Stimulated activated CD8-positive, alpha-beta memory T cell treated with anti-CD3 and anti-CD28 coated beads, Interleukin-4, amount 100 ng/mL, for 1 hour (primary cell): ENCODE measurements at places on chromosomes 5 and 9.

DNA sequence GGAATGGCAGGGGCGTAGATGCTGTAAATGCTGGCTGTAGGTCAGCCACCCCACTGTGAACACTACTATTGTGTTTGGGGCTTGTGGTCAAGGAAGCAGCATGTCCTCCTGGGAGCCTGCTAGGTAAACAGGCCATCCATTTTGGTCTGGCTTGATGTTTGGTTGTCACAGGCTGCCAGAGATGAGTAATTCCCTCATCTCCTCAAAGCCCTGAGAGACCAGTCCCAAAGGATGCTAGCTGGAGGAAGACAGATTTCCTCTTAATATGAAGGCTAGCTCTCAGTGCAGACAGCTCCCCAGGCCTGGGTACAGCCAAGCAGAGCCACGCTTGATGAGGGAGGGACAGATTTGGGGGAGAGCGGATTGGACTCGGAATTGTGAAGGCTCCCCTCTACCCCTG is 72.5 kb upstream of the MAP1B start:
- no peak for DNase-seq

GRCh38 chr5:83559118-83559785 is 87.7 kb downstream of the VCAN start:
- no peak for DNase-seq

- no peak for DNase-seq
Observed at GRCh38 chr5:68587171-68587570, 371.6 kb downstream of the PIK3R1 start.

DNA sequence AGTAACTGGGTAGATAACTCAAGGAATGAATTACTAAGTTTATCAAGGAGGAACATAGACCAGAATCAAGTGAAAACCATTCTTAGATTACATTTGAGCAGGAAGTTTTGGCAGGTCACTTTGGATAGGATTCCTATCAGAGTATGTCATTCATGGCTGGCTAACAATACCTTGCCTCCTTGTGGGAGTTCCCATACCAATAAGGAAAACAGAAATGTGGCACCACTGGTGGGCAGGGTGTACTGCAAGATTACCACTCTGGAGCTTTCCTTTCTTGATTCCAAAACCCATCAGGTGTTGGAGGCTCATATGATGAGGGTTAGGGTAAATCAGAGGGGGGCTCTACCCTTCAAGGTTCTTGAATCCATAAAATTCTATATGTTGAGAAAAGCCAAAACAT is 18.6 kb upstream of the SPATA31D1 start:
- no peak for DNase-seq

DNA sequence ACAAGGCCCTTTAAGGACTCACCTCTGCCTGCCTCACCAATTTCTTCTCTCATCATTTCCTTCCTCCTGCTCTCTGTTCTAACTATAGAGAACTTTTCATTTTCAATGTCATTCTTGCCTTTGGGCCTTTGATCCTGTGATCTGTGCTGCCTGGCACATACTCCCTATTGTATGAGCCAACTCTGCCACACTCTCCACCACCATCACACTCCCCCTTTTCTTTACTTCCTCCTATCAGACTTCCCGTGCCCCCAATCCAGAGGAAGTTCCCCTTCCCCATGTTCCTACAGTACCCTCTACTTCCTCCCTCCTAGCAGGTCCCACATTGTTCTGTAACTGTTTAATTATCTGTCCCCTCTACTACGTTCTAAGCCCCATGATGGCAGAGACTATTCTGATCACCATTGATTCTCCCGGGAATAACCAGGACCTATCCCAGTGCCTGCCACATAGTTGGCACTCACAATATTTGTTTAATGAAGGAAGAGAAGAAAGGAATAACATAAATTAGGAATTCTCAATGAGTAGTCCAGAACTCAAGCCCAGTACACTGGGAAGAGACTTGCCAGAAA is 27.5 kb downstream of the ADAM19 start:
- DNase-seq = no peak

- no peak for DNase-seq
Observed at GRCh38 chr9:124014211-124014955, 2.8 kb downstream of the LHX2 start.

DNA sequence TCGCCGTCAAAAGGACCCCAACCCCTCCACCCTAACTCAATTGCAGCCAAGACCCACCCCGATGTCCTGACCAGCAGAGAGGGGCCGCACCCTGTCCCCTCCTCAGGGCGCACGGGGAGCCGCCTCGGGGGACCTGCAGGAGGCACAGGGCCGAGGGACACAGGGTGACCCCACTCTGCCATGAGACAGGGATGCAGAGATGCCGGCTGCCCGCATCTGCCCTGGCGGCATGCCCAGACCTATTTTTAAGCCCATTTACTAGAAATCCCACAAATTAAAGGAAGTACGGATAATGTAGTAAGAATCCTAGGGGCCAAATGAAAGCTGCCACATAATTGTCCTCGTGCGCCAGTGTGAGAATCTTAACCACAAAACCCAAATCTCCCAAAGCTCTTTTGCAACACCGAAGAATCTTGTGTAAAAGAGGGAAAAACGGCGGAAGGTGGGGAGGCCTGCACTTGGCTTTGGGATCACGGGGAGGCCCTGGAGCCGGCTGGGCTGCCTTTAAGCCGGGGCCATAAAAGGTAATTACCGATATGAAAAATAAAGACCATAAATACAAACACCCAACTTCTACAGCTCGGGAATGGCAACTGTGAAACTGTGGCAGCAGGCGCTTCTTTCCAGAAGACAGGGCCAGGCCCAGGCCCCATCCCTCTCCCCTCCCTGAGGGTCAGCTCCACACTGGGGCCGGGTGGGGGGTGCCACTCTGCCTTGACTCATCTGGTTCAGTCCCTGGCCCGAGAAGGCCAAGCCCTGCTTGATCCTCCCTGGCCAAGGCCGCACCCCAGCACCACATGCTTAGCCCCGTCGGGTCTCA is 35.0 kb downstream of the NACC2 start:
- DNase-seq = no peak

DNA sequence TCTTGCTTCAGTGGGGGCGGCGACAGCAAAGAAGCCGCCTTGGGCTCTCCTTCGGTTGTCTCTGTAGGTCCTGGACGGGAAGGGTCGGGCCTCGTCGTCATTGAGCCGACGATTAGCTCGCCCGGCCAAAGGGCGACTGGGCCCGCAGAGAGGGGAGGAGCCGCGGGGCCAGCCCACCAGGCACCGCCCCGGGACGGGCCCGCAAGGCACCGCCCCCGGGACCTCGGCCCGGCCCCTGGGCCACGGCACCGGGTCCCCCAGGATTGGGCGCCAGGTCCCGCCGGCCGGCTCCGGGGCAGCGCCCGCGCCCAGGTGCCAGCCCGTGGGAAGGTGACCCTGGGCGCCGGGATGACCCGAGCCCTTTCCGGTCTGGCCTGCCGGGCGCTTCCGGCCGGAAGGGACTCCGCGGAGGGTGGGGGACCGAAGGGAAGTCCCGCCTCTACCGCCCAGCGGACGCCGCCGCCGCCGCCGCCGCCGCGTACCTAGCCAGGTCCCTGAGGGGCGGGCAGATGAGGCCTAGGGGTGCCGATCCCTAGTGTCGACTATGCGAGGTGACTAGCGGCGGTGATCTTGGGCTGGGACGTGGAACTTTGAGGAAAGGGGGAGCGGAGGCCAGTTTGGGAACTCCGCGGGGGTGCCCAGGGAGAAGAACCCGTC is at the start of the genes GBA2 and RGP1:
Gene GBA2 (minus strand): TSS at position 371 of the 657 bp plus-strand sequence. CDS start 524 bp downstream, outside the sequence.
Gene RGP1 (plus strand): TSS at position 430 of the 657 bp plus-strand sequence. CDS start 469 bp downstream, outside the sequence.
- DNase-seq = no peak

- DNase-seq = no peak
Observed at GRCh38 chr9:101849102-101849707, 110.8 kb upstream of the GRIN3A start.

DNA sequence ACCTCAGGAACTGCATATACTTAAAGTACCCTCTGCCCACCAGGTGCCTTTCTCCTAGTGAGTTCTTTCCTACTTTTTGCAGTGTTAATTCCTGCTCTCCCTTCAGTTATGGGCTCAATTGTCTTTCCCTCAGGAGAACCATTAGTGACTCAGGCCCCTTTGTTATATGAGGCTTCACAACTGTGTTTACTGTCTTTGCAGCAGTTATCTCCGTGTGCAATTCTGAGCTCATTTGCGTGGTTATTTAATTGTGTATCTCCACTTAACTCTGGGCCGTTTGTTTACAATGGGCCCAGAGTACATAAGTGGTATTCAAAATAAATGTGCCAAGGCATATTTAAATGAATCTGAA is 9.6 kb downstream of the FBXO38 start:
- DNase-seq = no peak

GRCh38 chr5:423626-424261 is 19.2 kb upstream of the EXOC3 start:
- DNase-seq = no peak
